ENCODE measurements at places on chromosomes 11 and 22.

DNA sequence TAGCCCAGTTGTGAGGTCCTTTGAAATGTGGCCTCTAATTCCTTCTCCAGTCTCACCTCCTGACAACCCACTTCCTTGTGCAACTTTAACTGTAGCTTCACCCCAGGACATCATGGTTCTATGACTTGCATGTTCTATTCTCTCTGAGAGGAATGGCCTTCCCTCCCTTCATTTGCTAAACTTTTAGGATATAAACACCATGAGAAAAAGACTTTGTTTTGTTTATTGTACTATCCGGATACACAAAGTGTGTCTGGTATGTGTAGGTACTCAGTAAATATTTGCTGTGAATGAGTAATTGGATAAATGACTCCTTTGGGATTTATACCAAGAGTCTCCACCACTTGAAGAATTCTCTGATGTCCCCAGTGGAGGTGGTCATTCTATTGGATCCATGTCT is 547.6 kb downstream of the INSC start:
- H3K4me3 ChIP-seq, result no peak overlapping the region
- no peak overlapping the region for H3K27ac ChIP-seq
- H3K36me3 ChIP-seq, result no peaks in the 10 kb centered on the region
- H3K27me3 ChIP-seq, result no peaks in the 10 kb centered on the region

DNA sequence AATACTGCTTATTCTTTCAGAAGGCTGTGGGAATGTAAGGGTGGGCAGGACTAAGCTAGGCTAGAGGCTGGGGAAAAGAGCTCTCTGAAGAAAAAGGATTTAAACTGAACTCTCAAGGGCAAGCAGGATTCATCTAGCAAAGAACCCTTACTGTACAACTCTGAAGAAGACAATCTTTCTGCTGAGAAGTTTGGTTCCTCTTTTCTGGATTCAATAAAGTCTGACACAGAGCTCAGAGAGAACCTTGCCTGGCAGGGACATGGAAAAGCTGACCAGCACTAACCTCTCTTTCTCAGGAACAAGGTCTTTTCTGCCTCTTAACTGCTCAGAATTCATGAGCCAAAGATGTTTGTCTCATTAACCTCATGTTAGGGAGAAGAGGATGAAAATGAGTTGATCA is 388.4 kb upstream of the DDI1 start:
- no peak overlapping the region for H3K4me3 ChIP-seq
- H3K27ac ChIP-seq, result no peak overlapping the region
- no peaks in the 10 kb centered on the region for H3K36me3 ChIP-seq

DNA sequence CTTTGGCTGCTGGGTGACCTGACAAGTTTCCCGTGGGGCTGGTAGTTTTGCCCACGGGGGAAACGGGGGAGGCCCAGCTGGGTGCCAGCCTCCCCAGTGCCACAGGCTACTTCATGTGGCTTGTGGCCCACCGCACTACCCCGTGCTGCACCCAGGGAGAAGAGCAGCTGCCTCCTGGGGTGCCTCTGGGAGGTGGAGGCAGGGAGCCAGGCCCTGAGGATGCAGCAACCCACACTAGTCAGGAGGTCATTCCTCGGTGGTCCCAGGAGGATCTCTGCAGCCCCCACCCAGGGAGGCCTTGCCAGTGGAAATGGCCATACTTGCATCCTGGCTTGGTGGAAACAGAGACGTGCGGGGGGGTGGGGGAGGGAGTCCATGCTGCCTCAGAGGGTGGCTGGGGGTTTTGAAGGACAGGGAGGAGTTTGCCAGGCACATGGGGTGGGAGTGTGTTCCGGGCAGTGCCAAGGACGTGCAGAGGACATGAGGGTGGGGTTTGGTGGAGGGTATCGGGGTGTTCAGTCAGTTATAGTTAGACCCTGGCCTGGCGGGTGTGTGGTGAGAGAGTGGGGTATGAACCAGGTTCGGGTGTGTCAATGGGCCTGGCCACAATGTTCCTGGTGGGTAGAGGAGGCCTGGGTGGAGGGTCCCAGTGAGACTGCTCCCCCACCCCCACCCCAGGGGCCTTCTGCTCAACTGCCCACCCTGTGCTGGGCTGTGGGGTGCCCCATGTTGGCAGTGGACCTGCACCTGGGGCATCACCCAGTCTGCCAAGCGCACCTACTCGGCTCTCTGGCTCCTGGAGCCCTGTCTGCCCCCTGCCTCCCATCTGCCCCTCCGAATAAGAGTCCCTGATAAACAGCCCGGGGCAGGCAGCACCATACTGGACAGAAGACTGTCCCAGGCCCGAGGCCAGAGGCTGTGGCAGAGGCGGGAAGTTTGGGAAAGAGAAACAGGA is 3.8 kb downstream of the PIM3 start:
- H3K4me3 ChIP-seq, result no peak overlapping the region
- no peak overlapping the region for H3K27ac ChIP-seq
- H3K4me1 ChIP-seq, result 0 out of 2 replicates have a peak, but pooled peaks cover 7% of the 10 kb centered on the region
- DNase-seq, result peak; percentile 5
- 0 out of 2 replicates have a peak, but pooled peaks cover 6% of the 10 kb centered on the region for H3K36me3 ChIP-seq

DNA sequence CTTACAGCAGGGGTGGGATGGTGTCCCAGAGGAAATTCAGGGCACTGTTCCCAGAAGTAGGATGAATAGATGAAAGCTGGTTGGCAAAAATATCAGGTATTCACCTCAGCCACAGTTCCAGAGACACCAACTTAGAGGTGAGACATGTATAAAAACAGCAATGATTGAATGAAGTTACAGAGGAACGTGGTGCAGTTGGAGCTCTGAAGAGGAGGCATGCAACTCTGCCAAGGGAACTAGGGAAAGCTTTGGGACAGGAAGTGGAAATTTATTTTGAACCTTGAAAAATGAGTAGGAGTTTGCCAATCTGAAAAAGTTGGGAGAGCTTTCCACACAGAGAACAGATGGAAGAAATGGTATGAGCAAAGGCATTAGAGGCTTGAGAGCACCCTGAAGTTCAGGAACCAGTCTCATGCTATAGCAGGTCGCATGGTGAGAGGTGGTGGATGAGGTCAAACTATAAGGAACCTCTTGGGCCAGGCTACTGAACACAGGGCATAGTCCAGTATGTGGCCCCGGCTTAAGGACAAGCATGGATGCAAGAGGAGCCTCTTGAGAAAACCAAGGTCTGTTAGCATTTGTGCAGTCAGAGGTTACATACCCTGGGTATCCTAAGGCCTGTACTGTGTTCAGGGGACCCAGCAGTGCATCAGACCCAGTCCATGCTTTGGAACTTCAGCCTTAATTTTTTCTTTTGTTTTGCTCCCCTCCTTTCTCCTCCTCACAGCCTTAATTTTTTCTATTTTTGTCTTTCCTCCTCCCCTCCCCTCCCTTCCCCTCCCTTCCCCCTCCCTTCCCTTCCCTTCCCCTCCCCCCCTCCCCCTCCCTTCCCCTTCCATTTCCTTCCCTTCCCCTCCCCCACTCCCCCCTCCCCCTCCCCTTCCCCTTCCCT is 17.5 kb downstream of the PLEKHB1 start:
- H3K27ac ChIP-seq, result no peak overlapping the region
- DNase-seq, result no peak
- no peaks in the 10 kb centered on the region for H3K27me3 ChIP-seq
- no peaks in the 10 kb centered on the region for H3K36me3 ChIP-seq
- no peak overlapping the region for H3K4me3 ChIP-seq

DNA sequence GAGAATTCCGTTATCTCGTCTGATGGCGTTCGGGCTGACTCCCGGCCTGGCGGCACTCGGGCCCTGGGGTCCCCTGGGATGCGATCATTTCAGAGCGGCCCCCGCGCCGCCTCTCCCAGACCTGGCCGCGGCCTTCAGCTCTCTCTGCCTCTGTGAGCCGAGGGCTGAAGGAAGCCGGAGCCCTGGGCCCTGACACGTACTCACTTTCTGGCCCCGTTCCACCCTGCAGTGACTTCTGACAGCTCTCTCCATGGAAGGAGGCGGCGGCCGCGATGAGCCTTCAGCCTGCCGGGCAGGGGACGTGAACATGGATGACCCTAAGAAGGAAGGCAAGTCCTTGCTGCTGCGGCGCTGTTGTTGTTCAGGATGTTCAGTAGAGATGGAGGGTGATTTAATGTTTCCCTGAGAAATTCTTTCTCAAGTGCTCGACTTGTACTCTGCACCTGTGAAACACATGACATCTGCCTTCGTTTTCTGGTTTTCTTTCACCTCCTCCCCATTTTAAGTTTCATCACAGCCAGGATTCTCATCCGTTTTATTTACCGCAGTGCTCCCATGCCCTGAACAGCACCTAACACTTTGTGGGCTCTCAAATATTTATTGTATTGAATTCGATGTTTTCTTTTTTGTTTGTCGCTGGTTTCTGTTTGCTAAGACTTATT is 612 bp downstream of the GTSE1 start:
- peaks cover 39% of the 10 kb centered on the region for H3K4me1 ChIP-seq
- H3K27me3 ChIP-seq, result no peaks in the 10 kb centered on the region

- no peaks in the 10 kb centered on the region for H3K27me3 ChIP-seq
- H3K4me3 ChIP-seq, result no peak overlapping the region
- H3K27ac ChIP-seq, result no peak overlapping the region
Measured at GRCh38 chr11:79579063-79579462, 138.2 kb upstream of the TENM4 start.

- no peaks in the 10 kb centered on the region for H3K27me3 ChIP-seq
- no peaks in the 10 kb centered on the region for H3K4me1 ChIP-seq
- H3K36me3 ChIP-seq, result no peaks in the 10 kb centered on the region
- no peak for DNase-seq
Measured at GRCh38 chr11:7252683-7253213, 1.0 kb downstream of the SYT9 start.

- no peak overlapping the region for H3K4me3 ChIP-seq
- no peaks in the 10 kb centered on the region for H3K4me1 ChIP-seq
- H3K27ac ChIP-seq, result no peak overlapping the region
Measured at GRCh38 chr22:35334004-35334403, 34.3 kb downstream of the TOM1 start.

GRCh38 chr11:129412494-129412893 is 36.8 kb downstream of the BARX2 start:
- no peak overlapping the region for H3K4me3 ChIP-seq
- peaks cover 6% of the 10 kb centered on the region for H3K36me3 ChIP-seq
- no peaks in the 10 kb centered on the region for H3K27me3 ChIP-seq
- H3K4me1 ChIP-seq, result peaks cover 26% of the 10 kb centered on the region
- no peak for DNase-seq

DNA sequence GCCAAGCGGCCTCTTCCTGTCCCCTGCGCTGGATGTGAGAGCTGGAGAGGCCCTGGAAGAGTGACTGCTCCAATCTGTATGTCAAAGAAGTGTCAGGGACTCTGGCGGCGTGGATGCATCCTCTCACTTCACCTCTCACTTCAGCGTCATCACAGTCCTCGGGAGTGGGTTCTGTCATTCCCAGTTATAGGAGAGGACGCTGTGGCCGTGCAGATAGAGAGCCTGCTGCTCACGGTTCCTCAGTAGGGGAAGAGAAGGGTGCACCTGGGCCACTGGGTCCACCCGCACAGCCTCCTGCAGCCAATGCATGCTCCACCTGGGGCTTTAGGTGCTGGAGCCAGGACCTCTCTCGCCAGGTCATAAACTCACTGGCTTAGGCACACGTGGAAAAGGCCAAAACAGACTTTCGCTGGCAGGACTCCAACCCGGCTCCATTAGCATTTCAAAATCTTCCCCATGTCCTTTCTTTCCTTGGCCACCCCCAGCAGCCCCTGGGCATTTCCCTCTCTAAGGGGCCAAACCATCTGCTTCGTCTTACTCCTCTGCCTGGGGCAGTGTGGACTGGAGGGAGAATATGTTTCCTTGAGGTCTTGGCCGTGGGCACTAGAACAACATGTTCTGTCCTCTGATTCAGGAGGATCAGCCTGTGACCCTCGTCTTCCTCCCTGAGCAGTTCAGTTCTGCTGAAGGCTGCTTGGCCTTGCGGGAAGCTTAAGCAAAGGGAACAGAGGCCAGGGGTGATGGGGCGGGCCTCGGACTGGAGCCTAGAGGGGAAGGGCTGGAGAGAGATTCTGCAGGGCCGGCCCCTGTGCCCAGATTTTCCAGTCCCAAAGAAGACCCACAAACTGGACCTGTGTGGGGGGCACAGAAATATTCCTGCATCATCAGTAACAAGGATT is 57.8 kb downstream of the ST14 start:
- no peaks in the 10 kb centered on the region for H3K4me1 ChIP-seq
- no peak overlapping the region for H3K4me3 ChIP-seq
- no peaks in the 10 kb centered on the region for H3K27me3 ChIP-seq
- H3K36me3 ChIP-seq, result no peaks in the 10 kb centered on the region

GRCh38 chr11:110337570-110338193 is 41.3 kb upstream of the RDX start:
- no peak for DNase-seq
- no peaks in the 10 kb centered on the region for H3K27me3 ChIP-seq
- no peak overlapping the region for H3K4me3 ChIP-seq
- no peaks in the 10 kb centered on the region for H3K36me3 ChIP-seq
- H3K27ac ChIP-seq, result no peak overlapping the region

GRCh38 chr11:123694551-123694950 is 40.1 kb upstream of the SCN3B start:
- H3K36me3 ChIP-seq, result no peaks in the 10 kb centered on the region
- no peak for DNase-seq
- H3K4me1 ChIP-seq, result peaks cover 4% of the 10 kb centered on the region
- H3K4me3 ChIP-seq, result no peak overlapping the region
- no peaks in the 10 kb centered on the region for H3K27me3 ChIP-seq
- no peak overlapping the region for H3K27ac ChIP-seq

GRCh38 chr22:25453557-25453956 is 110.9 kb upstream of the GRK3 start:
- H3K27me3 ChIP-seq, result no peaks in the 10 kb centered on the region
- H3K36me3 ChIP-seq, result no peaks in the 10 kb centered on the region
- H3K4me1 ChIP-seq, result peaks cover 12% of the 10 kb centered on the region
- DNase-seq, result no peak

DNA sequence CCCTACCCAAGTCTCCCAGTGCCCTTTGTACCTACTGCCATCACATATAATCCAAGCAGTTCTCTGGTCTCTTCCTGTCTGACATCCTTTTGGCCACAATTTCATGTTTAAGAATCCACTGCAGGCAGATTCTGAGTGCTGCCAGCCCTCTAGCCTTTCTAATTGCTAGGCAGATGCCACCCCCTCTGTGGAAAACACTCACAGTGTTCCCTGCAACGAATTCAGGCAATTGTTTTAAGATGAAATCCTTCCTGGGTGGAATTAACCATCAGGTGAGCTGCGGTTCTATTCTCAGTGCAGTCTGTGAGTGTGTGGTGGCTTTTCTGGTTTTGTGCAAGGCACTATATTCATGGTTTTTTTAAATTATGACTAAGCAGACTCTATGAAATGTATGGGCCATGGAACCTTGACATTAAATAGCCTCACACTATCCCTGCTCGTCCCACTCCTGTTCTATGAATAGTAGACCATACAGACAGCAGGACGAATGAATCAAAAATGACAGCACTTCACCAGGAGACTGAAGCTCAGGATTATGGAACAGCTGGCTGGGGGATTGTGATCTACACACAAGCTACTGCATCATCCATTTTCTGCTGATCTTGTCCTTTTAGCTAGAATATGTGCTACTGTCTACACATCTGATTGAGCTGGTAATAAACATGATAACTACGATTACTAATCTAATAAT is 29.8 kb upstream of the BMAL1 start:
- no peak for DNase-seq
- H3K36me3 ChIP-seq, result no peaks in the 10 kb centered on the region
- H3K27me3 ChIP-seq, result no peaks in the 10 kb centered on the region
- H3K27ac ChIP-seq, result no peak overlapping the region

- no peak overlapping the region for H3K4me3 ChIP-seq
- peaks cover 17% of the 10 kb centered on the region for H3K4me1 ChIP-seq
- no peaks in the 10 kb centered on the region for H3K27me3 ChIP-seq
- no peaks in the 10 kb centered on the region for H3K36me3 ChIP-seq
- H3K27ac ChIP-seq, result no peak overlapping the region
Measured at GRCh38 chr11:123753110-123753509, 1.2 kb downstream of the OR6X1 start.

GRCh38 chr11:125163431-125164063 is 1.0 kb upstream of the PKNOX2 start:
- no peak overlapping the region for H3K27ac ChIP-seq
- no peaks in the 10 kb centered on the region for H3K4me1 ChIP-seq
- no peaks in the 10 kb centered on the region for H3K36me3 ChIP-seq
- H3K4me3 ChIP-seq, result no peak overlapping the region
- H3K27me3 ChIP-seq, result peaks cover 27% of the 10 kb centered on the region

Measured in MM.1S (cell line).